Activated naive CD4-positive, alpha-beta T cell treated with anti-CD3 and anti-CD28 coated beads, Interleukin-2, amount 10 ng/mL, durations not matched to agents 7 days and 5 days (primary cell): ENCODE measurements at places on chromosomes 5 and 9.

- DNase-seq = no peak
Observed at GRCh38 chr5:136205941-136206340, 13.0 kb upstream of the SMIM32 start.

DNA sequence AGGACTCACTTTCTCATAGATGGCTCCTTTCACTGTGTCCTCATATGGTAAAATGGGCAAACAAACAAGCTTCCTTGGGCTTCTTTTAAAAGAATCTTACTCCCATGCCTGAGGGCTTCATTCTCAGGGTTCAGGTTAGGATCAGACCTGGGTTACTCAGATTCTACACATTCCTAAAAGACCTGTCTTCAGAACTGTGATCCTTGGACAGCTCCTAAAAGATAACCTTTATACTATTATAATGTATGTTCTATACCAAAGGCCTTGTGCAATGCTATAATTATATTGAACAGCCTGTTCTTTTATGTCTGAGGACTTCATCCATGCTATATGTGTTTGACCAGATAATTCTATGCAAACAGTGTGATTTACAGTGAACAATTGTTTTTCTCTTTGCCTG, 264.4 kb upstream of the CDH10 start:
- no peak for DNase-seq

DNA sequence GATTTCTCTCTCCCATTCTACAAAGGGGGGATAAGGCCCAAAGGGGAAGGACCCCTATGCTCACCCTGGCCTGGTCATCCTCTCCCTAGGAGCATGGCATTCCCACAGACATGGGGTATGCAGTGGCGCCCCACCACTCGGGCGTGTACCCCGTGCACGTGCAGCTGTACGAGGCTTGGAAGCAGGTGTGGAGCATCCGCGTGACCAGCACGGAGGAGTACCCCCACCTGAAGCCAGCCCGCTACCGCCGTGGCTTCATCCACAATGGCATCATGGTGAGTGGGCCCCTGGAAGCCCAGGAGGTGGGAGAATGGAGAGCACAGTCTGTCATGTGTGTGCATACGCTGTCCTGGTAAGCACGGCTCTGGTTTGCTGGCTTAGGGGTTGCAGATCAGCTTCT, 27.7 kb downstream of the NDST1 start:
- DNase-seq = no peak

DNA sequence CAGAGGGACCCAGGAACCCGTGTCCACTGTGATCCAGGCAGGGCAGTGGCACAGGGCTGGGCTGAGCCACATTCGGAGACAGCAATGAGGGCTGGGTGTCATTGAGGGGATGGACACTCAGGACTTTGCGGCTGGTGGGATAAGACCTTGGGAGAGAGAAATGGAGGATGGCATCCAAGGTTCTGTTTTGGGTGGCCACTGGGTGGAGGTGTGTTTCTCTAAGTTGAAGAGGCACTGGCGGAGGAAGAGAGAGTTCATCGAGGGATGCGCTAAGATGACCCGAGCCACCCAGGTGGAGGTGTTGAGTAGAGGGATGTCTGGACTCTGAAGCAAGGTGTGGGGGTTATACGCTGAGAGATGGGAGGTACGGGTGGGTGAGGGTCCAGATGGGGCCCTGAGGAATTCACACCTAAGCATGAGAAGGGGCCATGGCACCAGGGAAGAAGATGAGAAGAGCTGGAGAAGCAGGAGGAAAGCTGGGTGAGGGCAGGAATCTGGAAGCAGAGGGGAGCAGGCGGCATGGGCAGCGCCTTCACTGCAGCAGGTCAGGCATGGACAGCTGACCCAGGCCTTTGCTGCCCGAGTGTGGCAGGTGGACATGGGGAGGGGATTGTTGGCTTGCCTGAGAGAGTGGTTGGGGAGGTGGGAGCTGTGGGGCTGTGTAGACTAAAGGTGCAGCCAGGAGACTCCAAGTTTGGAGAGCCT, 2.5 kb upstream of the SLC25A48 start:
- no peak for DNase-seq

DNA sequence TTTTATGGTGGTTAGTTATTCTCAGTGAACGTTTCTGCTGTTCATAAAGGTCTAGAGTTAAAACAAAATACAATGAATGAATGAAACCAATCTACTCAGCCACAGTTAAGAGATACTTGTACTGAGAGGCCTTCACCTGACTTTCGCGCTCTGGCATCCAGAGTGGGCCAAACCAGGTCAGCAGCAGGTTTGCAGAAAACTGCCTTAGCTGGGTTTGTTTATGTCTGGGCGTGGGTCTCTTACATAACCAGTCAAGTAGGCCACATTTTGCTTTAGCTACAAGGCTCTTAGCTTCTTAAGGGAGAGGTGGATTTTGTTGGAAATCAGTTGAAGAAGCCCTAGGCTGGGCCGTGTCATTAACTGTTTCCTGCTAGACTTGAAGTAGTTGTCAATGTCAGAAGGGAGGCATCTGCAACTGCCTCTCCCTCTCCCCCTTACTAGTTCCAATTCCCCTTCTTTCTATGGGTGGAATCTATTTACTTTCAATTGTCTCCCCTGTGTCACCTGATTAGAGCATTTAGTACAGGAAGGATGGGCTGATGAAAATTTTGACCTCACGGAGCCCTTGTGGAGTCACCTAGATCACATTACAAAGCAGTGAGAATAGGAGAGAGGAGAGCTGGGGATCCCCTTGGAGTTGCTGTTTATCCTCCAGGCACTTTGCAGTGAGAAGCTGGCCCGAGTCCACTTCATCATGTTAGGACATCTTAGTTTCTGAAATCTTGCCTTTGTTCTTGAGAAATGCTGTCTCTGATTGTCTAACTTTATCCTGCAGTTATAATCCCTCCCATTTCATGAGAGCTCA, 200.5 kb downstream of the ARHGEF28 start:
- DNase-seq = no peak

DNA sequence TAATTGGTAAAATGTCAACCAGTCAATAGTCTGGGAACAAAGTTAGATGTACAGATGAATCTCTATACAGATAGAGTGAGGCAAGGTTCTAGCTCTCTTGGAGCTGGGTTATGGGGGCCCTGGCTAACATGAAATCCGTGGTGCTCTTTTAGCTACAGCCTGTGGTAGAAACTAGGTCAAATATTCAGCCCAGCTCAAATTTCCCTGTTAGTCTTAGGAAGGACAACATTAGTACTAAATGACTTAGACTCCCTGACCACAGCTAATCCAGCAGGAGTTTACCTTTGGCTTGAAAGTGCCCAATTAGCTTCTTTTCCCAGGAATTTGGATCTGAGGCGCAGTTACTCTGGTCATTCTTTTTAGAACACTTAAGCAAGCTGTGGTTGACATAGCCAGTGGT, 170.5 kb downstream of the DMRTA1 start:
- DNase-seq = no peak

DNA sequence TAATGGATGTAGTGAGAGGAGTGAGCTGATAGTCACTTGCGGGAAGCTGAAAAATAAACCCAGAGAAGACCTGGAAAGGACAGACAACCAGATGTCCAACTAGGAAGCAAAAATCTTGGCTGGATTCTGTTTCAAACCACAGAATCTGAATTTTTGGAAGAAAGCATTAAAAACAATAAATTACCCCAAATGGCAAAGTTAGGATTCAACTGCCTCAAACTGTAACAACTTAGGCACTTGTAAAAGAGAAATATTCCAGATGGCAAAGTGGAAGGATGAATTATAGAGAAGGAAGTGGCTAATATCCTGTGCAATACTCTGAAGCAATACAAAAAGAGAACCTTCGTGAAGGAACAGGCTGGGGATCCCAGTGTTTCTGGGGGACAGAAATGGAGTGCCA, 46.8 kb upstream of the SLIT3 start:
- DNase-seq = no peak

DNA sequence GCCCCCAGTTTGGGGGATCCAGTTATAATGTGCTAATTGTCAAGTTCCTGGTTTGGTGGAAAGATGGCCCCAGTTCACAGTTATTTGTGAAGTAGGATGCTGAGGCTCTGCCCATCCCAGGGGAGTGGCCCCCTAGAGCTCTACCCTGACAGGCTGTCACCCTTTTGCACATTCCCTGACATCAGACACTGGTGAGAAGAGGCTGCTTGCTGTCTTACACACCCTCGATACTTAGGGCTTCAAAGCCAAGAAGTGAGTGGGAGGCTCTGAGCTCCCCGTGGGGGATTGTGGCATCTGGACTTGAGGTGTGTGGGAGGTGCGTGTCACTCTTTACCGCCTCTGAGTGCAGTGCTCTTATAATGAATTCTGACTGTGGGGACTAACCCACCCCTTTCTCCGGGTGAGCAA, 168.5 kb downstream of the DOCK2 start:
- DNase-seq = no peak

DNA sequence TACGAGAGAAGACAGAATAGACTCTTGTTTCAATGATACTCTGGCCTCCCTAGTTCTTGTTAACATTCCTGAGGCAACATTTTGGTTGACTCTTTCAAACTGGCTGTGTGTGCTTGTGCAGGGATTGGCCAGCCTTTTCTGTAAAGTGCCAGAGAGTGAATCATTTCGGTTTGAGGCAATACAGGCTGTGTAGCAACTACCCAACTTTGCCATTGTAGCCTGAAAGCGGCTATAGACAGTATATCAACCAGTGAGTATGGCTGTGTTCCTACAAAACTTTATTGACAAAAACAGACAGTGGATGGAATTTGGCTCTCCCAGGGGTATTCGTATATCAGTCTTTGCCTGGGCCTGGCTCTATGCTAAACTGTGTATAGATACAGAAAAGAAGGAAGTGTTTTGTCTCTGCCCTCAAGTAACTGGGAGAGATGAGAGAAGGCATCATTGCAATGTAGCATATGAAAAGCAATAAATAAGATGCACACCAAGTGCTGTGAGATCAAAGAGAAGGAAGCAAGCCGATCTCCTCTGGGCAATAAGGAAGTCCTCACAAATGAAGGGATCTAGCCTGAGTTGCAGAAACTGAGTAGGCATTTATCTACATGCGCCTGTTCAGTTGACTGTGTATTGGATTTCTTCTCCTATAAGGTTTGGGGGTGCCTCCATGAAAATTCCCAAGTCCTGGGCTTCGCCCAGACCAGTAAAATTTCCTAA, 568.0 kb upstream of the KLF4 start:
- DNase-seq = no peak

DNA sequence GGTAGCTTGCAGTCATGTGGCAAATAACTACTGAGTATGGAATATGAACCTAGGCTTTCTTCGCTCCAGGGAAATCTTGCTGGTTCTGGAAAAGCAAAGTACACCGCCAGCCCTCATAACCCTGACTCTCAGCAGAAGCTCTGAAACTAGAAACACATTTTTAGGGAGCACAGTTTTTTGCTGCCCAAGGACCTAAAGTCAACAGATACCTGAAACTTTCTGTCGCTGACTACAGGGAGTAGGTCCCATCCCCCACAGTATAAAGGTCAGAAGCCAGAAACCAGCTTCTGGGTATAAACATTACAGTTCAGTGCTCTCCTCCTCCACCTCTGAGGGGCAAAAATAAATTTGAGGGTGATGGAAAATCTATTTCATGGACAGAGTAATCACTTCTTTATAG, 3.0 kb downstream of the ATOX1 start:
- DNase-seq = no peak

DNA sequence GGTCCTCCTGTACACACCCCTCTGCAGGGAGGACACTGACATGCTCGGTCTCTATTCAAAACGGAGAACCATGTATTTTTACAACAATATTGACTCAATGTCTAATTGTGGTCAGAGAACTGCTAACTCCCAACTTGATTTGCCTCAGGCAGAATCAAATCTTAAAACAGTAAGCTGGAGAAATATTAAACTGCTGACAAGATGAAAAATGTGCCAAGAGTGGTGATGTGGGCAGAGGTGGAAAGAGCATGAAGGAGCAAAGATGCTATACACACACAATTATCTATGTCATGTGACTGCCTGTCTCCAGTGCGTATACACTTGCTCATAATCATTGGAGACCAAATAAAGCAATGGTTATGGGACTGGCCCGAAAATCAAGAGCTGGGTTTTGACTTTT, 556.1 kb upstream of the ZNF608 start:
- no peak for DNase-seq

DNA sequence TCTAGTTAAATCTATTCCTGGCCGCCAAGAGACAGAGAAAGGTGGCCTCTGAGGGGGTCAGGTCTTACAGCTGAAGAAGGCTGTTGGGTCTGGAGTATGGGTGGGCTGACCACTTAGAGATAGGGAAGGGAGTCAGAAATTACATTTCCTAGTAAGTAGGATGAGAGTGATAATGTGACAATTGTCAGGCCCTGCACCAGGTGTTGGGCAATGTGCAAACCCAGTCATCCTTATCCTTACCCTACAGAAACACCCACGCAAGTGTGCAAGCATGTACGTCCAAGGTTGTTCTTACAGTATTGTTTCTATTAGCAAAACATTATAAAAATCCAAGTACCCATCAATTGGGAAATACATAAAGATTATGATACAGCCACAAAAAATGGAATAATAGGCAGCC, 9.5 kb downstream of the SPAAR start:
- no peak for DNase-seq

- no peak for DNase-seq
Observed at GRCh38 chr9:6153425-6153824, 62.2 kb upstream of the IL33 start.

DNA sequence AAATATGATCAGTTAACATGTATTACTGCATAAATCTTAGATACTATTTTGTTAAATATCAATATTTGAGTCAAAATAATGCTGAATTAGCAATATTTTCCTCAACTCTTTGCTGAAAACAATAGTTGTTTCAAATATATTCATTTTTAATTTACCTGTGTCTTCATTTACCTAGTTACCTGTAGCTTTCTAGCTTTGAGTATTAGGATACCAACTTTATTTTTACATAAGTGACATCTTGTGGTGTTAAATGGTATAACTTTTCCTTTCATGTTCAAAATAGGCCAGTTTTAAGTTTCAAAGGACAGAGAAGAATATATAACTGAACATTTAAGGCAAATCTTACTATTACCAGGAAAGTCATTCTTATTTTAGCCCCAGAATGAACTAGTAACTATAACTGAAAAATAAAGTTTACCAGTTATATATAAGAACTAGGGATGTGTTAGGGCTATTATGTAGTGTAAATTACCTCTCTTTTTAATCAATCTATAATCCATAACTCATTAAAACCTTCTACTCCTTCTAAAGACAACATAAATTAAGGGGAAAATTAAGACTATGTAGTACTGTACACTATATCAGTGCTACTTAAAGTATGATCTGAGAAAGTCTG, 25.3 kb downstream of the AP3B1 start:
- no peak for DNase-seq

DNA sequence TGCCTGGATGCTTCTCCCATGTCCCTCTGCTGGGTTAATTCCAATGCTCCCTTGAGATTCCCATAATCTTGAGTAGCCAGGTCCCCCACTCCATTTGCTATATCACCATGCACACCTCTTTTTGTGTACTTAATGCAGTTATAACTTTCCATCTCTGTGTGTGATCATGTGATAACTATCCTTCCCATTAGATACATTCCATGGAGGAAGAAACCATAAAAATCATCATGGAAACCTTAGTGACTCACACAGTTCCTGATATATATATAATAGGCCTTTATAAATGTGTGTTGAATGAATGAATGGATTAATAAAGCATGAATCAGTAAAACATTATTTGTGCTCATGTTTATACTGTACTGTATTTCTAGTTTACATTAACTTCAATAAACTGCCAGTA, 104.6 kb downstream of the PCSK5 start:
- DNase-seq = no peak
